Right atrium auricular region (tissue), 2 donors: ENCODE measurements at places on chromosomes 12 and 14. TPM values are rescaled to one million over a fixed set of nuclear protein-coding genes. Genes with fewer than 3 reads are reported as not detected.

GRCh38 chr14:96676166-96676565 lies 121.0 kb upstream of the VRK1 start:
- DNase-seq = no peak

DNA sequence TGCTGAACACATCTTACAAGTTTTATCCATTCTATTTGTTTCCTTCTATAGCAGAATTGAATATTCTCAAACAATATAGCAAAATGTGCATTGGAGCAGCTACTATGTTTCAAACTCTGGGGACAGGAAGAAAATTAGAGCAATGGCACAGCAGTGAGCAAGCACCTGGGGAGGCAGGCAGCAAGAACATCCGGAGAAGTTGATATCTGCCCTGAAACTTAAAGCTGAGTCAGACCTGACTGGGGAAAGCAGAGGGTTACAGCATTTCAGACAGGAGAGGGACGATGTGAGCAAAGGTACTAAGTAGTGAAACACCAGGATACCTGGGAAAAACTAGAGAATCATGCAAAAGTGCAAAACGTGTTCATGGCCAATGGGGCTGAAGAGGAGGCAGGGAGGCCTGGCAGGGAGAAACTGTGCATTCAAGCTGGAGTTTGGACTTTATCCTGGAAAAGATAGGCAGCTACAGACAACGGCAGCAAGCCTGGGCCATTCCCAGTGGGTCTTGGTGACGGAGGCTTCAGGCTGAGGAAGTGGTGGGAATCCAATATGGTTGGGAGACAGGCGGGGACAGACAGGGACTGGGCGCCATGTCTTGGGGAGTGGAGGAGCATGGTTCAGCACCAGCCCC lies 118.0 kb upstream of the CDKN3 start:
- DNase-seq = no peak

DNA sequence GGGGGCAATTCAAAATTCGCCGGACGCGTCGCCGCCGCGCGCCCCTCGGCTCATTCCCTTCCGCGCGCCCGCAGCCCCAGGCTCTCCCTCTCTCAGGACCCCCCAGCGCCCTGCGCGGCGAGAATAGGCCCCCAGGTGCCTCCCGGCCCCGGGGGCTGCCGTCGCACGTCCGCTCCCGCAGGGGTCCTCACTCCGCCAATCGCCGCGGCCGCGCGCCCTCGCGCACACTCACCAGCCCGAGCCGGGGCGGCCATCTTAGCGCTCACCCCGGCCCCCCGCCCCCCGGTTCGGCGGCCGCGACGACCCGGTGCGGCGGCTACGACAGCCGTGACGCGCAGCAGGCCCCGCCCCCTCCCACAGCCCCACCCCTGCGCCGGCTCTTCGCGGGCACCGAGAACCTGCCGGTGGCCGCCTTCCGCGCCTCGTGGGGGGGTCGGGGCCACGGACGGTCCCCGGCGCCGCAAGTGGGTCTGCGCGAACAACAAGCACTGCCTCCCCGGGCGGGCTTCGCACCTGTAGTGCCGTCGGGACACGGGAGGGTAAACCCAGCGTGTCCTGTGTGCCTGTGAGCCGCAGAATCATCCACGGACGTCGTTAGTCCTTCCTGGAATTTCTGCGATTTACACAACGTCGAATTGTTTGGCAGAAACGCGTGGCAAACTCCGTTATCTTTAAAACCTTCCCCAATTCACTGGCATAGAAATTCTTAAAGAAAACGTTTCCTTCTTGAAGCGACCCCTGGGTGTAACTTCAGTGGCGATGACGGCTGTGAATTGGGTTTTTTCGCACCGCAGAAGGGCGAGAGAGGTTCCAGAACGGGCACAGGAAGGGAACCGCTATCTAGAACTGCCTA lies 2.5 kb downstream of the USP44 start:
- no peak for DNase-seq

GRCh38 chr14:33987565-33988080 lies 36.7 kb upstream of the EGLN3 start:
- no peak for DNase-seq

Gene FOXN4
- total RNA-seq = not detected
